ENCODE measurements at places on chromosomes 2 and 18.

DNA sequence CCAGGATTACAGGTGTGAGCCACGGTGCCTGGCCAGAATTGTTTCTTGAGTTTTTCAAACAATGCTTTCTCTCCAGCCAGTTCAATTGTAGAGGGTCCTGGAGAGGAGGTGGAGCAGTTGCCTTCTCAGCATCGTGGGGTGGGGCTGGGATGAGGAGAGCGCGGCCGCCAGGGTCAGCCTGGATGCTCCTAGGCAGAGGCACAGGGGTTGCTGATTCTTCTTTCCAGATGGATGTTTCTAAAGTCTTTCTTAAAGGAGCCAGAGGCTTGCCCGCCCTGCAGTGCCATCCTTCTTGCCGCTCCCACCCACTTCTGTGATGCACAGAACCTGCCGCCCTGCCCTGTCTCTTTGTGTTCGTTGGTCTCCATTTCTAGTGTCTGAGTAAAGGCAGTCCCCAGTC lies 61.1 kb downstream of the AGAP1 start:
- no peak for DNase-seq

- DNase-seq = no peak
Observed at GRCh38 chr18:40608226-40608625, 1346.8 kb upstream of the PIK3C3 start.

- DNase-seq = no peak
Observed at GRCh38 chr2:222797261-222797660, 63.6 kb upstream of the ACSL3 start.

DNA sequence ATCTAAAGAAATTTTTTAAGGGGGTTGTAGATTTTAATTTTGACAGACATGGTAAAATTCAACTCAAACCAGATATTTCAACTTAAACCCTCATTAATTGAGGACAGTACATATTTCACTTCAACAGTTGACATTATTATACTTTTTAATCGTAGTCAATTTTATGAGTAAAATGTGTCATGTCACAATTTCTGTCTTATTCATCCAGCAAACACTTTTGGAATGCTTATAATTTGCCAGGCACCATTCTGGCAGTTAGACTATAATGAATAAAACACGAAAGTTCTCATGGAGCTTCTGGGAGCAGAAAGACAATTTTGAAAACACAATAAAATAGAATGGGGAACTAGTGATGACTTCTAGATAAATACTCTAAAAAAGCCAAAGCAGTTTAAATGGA lies 1094.8 kb downstream of the SUCLG1 start:
- no peak for DNase-seq

DNA sequence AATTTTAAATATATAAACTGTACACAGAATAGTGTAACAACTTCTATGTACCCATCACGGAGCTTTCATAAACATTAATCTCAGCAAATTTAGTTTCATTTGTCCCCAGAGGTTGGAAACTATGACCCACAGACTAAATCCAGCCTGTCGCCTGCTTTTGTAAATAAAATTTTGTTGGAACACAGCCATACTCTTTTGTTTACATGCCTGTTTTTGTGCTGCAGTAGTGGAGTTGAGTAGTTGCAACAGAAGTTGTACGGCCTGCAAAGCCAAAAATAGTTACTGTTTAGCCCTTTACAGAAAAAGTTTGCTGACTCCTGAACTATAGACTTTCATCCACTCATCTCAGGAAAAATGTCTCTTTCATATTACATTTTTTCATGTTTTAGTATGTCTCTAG lies 39.8 kb downstream of the RBM45 start:
- no peak for DNase-seq

DNA sequence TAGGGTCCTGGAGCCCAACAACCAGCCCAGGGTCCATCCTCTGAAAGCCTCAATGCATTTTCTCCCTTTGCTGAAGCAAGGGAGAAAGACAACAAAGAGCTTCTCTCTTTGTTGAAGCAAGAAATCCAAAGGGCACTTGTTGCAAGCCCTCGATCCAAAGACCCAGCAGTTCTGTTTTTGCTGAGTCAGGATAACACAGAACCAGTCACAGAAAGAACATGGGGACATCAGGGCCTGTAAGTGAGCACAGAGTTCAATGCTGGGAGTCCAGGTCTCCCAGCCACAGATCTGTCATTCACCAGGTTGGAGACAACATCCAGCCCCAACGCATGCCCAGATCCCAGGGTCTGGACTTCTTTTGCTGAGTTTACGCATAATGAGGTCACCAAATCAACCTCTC lies 315.8 kb upstream of the KLHL29 start:
- DNase-seq = no peak

- no peak for DNase-seq
Observed at GRCh38 chr2:186431306-186431705, 54.8 kb upstream of the ZC3H15 start.

GRCh38 chr2:20515290-20516220 lies 68.7 kb downstream of the RHOB start:
- DNase-seq = no peak

GRCh38 chr18:11368020-11368419 lies 218.7 kb upstream of the PIEZO2 start:
- DNase-seq = no peak

GRCh38 chr2:139175510-139175909 lies 395.3 kb upstream of the NXPH2 start:
- no peak for DNase-seq

- no peak for DNase-seq
Observed at GRCh38 chr2:40169430-40169829, 282.5 kb downstream of the SLC8A1 start.

GRCh38 chr2:61469424-61470121 lies 1.3 kb downstream of the USP34 start:
- no peak for DNase-seq

DNA sequence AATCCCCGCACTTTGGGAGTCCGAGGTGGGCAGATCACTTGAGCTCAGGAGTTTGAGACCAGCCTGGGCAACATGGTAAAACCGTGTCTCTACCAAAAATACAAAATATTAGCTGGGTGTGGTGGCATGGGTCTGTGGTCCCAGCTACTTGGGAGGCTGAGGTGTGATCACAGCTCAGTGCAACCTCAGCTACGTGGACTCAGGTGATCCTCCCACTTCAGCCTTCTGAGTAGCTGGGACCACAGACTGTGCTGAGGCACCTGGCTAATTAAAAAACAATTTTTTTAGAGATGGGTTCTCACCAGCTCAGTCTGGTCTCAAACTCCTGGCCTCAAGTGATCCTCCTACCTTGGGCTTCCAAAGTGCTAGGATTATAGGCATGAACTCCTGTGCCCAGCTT lies 23.4 kb downstream of the ANKRD12 start:
- DNase-seq = peak; percentile 22

DNA sequence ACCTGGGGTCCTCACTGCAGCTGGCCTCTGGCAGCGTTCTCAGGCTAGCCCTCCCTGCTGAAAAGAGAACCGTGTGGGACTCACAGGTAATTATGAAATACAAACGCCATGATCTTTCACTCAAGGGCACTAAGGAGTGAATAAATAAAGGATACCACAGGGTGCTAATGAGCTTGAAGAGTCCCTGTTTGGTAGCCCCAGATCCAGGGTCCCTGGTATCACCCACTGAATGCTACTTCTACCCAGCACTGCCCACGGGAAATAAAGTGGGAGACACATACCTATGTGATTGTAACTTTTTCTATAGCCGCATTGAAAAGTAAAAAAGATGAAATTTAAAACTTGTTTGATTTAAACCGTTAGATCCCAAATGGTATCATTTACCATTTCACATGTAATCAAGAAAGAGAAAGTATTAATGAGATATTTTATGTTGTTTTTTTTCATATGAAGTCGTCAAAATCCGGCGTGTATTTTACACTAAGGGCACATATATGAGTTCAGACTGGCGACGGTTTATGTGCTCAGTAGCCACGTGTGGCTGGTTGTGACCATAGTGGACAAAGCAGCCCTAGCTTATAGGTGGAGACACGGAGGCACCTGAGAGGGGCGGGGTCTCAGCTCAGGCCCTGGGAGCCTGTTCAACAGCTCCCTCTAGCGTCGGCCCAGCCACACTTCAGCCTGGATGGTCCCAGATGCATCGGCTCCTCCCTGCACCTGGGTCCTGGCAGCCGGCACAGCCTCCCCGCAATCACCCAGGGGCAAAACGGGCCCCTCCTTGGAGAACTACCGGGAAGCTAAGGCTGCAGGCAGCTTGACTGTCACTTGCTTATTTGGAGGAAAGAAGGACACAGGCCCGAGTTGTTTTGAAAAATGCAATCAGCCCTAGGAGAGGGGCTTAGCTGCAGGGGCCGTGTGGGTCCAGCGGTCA lies 39.2 kb downstream of the ODC1 start:
- DNase-seq = peak; percentile 93

DNA sequence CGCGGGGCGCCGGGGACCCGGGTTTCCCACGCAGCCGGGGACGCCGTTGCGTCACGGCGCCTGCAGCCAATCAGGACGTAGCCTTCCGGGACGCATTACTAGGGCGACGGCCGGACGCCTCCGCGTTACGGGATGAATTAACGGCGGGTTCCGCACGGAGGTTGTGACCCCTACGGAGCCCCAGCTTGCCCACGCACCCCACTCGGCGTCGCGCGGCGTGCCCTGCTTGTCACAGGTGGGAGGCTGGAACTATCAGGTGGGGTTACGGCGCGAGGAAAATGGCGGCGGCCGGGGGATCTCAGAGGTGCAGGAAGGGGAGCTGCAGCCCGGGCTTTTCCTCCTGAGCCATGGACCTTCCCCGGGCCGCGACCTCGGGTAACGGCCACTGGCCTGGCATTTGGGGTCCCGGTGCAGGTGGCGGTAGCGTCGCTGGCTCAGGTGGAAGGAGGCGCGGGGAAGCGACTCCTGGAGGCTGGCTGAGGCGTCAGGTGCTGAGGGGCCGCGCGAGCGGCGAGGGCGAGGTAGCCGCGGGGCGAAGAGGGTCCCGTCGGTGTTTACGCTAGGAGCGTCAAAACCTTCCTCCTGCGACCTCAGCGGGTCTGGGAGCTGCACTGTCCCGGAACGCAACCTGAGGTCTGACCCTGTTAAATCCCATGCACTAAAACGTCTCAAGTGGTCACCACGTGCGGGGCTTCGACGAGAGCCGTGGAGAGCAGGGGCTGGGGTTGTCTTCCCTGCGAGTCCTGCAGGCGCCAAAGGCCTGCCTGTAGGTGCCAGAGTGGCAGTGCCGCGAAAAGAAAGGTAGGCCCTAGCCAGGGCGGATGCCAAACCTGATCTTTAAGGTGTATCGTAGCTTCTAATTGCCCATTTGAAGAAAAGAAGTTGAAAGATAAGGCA lies at the start of gene LCLAT1:
TSS of gene LCLAT1 (plus strand) at position 98 of the 897 bp plus-strand sequence. CDS start 78,345 bp downstream, outside the sequence.
- peak; percentile 87 for DNase-seq

DNA sequence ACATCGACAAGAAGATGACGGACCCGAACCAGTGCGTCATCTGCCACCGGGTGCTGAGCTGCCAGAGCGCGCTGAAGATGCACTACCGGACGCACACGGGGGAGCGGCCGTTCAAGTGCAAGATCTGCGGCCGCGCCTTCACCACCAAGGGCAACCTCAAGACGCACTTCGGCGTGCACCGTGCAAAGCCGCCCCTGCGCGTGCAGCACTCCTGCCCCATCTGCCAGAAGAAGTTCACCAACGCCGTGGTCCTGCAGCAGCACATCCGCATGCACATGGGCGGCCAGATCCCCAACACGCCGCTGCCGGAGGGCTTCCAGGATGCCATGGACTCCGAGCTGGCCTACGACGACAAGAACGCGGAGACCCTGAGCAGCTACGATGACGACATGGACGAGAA lies 14.4 kb downstream of the SALL3 start:
- DNase-seq = no peak

- no peak for DNase-seq
Observed at GRCh38 chr2:43102366-43103092, 123.9 kb downstream of the ZFP36L2 start.

DNA sequence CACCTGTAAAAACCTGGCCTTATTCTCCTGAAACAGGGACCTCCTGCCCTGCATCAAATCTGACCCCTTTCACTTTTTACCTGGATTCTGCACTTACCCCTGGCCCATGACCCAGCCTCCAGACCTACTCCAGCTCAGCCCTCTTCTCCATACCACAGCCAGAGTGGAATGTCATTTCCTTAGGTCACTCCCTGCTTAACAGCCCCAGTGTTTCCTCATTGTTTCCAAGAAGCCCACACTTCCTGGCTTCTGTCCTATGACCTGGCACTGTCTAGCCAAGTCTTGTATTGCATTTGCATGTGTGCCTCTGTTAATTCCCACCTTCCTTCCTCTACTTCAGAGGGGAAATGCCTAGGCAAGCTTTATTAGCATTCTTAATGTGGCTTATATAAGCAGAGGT lies 51.4 kb upstream of the TRIB2 start:
- DNase-seq = no peak

DNA sequence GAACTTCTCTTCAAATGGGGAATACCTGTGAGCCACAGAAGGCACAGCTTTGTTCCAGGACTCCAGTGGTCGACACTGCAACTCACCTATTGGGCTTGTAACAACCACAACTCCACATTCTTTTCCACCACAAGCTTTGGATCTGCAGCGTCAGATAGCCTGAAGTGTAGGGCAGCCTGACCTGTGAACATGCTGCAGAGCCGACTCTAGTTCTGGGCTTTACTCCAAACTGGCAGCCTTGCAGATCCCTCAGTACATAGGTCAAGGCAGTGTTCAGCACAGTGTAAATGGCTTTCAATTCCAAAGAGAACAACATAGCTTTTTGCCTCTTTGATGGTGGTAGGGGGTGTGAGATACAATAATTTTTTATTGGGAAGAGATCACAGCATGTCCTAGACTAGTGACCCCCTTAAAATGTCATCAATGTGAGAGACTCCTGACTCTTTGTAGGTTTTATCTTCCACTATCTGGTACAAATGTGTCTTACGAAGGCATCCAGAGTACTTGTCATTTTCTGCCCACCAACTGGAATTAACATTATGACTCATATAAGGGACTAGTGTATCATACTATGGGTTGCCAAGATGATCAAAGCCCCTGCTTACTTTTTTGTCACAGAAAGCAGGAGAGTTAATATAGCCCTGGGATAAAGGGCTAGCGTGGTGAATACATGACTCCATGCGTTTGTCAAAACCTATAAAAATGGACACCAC lies 149.8 kb downstream of the COPS8 start:
- DNase-seq = no peak

GRCh38 chr18:76371301-76372203 lies 123.5 kb downstream of the ZNF516 start:
- DNase-seq = no peak

- no peak for DNase-seq
Observed at GRCh38 chr2:134852518-134852917, 14.1 kb downstream of the ACMSD start.

DNA sequence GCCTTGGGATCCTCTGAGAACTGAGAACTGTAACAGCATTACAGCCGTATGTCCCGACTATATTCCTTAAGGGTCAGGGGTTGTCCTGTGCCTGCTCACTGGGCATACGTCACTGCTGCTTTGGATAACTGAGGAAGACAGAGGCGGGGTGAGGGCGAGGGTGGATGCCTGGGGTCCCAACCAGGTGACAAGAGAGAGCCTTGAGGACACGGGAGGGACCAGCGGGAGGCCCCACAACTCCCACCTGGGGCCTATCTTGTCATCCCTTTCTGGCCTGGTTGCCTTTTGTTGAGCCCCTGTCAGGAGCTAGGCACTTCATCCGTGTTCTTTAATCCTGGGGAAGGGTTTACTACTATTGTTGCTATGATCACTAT lies 28.8 kb downstream of the INPP5D start:
- DNase-seq = no peak

DNA sequence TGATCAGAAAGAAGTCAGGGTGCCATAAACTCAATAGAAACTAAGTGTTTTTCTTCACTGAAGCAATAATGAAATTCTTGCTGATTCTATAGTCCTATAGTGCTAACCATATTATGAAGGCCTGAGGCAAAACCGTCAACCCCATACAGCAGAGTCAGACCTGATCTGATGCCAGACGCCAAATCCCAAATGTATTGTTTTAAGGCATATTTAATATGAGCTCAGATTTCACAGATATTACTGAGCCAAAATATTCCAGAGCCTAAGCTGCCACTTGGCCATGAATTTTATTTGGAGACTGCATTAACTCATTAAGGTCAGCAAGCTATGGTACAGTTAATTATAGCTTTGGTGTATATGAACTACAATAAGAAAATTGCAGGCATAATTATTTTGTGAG lies 53.4 kb downstream of the SCN1A start:
- DNase-seq = no peak

Data from WERI-Rb-1 (cell line).